ENCODE measurements at places on chromosomes 1 and 21. TPM values are rescaled to one million over a fixed set of nuclear protein-coding genes. Genes with fewer than 3 reads are reported as not detected.

DNA sequence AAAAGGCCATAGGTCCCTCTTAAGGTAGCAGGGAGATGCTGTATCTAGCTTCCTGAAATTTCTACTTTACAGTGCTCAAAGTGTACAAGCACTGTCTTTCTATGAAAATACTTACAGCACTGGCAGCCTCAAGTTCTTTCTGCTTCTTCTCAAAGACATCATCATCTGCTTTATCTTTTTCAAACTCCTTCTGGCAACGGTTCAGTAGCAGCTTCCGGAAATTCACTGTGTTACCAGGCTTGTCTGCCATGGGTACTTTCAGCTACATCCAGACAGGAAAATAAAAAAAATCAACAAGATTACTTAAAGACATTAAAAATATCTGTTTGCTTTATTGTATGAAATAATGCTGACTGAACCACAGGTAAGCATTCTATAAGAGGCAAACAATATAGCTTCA lies 77.9 kb upstream of the HP1BP3 start:
- DNase-seq, result no peak
- no peak overlapping the region for H3K4me3 ChIP-seq
- no peaks in the 10 kb centered on the region for H3K36me3 ChIP-seq
- no peak overlapping the region for H3K27ac ChIP-seq
- H3K4me1 ChIP-seq, result no peaks in the 10 kb centered on the region
- no peaks in the 10 kb centered on the region for H3K27me3 ChIP-seq

- no peak overlapping the region for H3K27ac ChIP-seq
- no peak overlapping the region for H3K4me3 ChIP-seq
- H3K4me1 ChIP-seq, result no peaks in the 10 kb centered on the region
- H3K27me3 ChIP-seq, result no peaks in the 10 kb centered on the region
- H3K36me3 ChIP-seq, result no peaks in the 10 kb centered on the region
Observed at GRCh38 chr1:77120950-77121349, 98.3 kb downstream of the PIGK start.

DNMT3L gene
- 0.71 TPM for total RNA-seq

DNA sequence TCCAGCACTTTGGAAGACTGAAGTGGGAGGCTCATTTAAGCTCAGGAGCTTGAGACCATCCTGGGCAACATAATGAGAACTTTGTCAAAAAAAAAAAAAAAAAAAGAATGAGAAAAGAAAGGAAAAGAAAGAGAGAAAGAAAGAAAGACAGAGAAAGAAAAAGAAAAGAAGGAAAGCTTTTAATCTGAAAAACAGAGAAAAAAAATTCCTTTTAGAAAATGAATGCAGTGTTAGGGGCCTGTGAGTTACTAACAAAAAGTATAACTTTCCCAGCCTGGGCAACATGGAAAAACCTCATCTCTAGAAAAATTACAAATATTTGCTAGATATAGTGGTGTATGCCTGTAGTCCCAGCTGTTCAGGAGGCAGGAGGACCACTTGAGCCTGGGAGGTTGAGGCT lies 15.9 kb upstream of the SYDE2 start:
- no peaks in the 10 kb centered on the region for H3K4me1 ChIP-seq
- no peaks in the 10 kb centered on the region for H3K36me3 ChIP-seq
- H3K27ac ChIP-seq, result no peak overlapping the region

GBP6 gene
- total RNA-seq, result 0.25 TPM

- H3K4me3 ChIP-seq, result no peak overlapping the region
- H3K36me3 ChIP-seq, result no peaks in the 10 kb centered on the region
- H3K27me3 ChIP-seq, result no peaks in the 10 kb centered on the region
- DNase-seq, result no peak
Observed at GRCh38 chr1:180836449-180836848, 76.2 kb upstream of the KIAA1614 start.

ENTREP3 gene
- 15.8 TPM for total RNA-seq

KIF26B gene
- total RNA-seq, result 3.1 TPM
